Activated CD4-positive, alpha-beta T cell treated with anti-CD3 and anti-CD28 coated beads for 36 hours (primary cell): ENCODE measurements at places on chromosomes 2 and 18.
A peak's percentile ranks its signal among the peaks of the same experiment; 100 is the strongest.

- peak; percentile 60 for DNase-seq
Measured at GRCh38 chr2:45610281-45611019, 617 bp downstream of the SRBD1 start.

GRCh38 chr18:70469916-70470315 is 181.1 kb downstream of the SOCS6 start:
- DNase-seq: no peak

DNA sequence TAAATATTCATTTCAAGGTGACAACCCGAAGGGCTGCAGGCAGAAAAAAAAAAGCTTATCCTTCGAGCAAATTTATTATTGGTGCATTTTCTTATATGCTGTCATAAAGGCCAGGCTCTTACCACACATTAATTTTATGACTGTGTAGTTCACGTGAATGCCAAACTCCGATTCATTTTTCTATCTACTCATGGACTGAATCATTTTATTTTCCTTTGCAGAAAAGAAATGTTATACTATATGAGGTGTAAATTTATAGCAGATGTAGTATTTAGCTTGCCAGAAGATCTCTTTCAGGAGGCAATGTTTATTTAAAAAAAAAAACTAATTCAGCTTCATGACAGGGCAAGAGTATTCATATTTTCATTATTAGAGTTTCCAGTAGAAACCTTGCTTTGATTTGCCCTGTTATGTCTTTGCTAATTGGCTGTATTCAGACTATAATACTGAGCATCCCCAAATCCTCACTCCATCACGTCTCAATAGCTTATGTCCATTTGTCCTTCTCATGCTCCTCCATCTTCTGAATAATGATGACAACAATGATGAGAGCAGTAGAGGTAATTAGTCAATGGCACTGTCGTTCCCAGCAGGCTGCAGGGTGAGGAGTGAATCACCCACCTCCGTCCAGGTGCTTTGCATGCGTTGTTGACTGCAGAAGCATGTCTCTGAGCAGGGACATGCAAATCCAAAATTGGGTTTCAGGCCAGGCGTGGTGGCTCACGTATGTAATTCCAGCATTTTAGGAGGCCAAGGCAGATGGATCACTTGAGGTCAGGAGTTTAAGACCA is 101.1 kb upstream of the RAB12 start:
- no peak for DNase-seq

DNA sequence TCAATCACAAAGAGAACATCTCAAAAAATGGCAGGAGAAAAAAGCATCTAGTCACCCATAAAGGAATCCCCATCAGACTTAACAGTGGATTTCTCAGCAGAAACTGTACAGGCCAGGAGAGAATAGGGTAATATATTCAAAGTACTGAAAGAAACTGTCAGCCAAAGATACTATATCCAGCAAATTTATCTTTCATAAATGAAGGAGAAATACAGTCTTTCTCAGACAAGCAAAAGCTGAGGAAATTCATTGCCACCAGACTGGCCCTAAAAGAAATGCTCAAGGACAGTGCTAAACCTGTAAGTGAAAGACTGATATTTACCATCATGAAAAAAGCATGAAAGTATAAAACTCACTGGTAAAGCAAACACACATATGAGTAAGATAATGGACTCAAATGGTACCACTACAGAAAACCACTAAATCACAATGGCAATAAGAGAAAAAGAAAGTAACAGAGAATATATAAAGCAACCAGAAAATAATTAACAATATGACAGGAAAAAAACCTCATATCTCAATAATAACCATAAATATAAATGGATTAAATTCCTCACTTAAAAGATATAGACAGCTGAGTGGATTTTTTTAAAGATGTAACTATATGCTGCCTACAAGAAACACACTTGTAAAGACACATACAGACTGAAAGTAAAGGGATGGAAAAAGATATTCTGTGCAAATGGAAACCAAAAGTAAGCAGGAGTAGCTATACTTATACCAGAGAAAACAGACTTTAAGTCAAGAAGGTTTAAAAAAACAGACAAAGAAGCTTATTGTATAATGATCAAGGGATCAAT is 83.4 kb upstream of the STK39 start:
- no peak for DNase-seq

- DNase-seq: no peak
Measured at GRCh38 chr2:203797712-203798111, 69.9 kb upstream of the CTLA4 start.

DNA sequence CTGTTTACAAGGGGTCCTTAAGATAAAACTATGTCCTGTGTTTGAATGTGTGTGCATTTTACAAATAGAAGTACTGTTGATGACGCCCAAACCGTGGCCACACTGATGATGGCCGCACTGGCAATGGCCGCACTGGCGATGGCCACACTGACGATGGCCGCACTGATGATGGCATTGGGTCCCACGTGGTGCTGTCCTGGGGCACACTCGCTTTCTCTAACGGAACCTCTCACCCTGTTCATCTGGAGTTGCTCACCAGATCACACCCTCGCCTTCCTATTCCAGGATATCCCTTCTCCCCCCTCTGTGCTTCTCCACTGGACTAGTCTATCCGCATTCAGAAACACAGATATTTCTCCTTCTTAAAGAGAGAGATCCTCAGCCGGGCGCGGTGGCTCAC is 192.4 kb downstream of the EIPR1 start:
- no peak for DNase-seq

DNA sequence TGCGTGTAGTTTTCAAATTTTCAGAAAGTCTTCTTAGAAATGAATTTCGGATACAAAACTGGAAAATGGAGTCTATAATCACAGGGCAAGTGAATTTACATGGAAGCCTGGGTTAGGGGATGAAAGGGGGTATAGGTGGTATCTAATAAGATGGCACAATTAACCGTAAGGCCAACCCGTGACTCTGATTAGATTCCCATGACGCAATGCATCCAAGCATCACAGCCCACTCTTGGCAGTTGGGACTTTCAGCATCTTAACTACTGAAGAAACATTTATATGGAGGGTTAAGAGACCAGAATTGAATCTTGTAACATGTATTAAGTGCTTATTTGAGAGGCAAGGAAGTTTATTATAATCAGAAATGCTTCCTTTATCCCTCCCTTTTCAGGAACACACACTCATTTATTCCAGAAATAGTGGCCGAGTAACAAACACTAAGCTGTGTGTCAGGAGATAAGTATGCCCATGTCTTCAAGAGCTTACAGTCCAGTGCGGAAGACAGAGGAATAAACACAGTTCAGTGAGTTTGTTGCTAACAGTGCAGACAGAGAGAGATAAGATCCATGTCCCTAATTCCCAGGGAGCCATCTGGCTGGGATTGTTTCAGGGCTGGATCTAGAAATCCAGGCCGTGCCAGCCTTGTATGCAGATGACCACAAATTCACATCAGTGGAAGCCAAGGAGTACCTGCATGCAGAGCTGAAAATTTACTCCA is 151.2 kb downstream of the ANTXR1 start:
- no peak for DNase-seq

GRCh38 chr2:159788253-159788652 is 9.8 kb downstream of the CD302 start:
- no peak for DNase-seq

- DNase-seq: no peak
Measured at GRCh38 chr18:13379930-13380690, 161.6 kb downstream of the LDLRAD4 start.

DNA sequence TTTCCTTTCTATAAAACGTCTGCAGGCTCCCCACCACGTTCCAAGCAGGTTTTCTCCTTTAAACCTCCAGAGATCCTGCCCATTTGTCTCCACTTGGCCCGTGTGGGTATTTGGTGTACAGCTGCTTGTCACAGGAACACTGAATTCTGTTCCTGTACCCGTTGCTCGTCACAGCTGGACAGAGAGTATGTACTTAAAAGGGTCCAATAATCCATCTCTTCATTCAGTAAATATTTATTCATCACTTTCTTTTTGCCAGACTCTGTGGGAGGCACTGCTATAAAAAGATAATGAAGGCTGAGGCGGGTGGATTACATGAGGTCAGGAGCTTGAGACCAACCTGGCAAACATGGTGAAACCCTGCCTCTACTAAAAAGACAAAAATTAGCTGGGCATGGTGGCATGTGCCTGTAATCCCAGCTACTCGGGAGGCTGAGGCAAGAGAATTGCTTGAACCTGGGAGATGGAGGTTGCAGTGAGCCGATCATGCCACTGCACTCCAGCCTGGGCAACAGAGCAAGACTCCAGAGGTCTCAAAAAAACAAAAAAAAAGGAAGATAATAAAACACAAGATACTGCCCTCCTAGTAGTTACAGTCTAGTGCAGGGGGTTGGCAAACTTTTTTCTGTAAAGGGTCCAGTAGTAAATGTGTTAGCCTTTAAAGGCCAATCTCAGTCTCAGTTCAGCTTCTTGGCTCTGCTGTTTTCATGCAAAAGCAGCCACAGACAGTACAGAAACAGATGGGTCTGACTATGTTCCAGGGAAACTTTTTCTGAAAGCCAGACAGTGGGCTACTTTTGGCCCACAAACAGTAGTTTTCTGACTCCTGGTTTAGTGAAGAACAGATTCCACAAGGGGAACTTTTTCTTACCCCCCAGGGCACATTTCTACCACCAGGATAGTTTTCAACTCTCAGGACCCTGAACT is 309.9 kb upstream of the RAB12 start:
- no peak for DNase-seq

GRCh38 chr2:166127217-166128155 is at the start of gene SCN1A:
Gene SCN1A (minus strand): TSS chr2:166128020. CDS start chr2:166073621, 54,399 bp downstream.
- DNase-seq: no peak

DNA sequence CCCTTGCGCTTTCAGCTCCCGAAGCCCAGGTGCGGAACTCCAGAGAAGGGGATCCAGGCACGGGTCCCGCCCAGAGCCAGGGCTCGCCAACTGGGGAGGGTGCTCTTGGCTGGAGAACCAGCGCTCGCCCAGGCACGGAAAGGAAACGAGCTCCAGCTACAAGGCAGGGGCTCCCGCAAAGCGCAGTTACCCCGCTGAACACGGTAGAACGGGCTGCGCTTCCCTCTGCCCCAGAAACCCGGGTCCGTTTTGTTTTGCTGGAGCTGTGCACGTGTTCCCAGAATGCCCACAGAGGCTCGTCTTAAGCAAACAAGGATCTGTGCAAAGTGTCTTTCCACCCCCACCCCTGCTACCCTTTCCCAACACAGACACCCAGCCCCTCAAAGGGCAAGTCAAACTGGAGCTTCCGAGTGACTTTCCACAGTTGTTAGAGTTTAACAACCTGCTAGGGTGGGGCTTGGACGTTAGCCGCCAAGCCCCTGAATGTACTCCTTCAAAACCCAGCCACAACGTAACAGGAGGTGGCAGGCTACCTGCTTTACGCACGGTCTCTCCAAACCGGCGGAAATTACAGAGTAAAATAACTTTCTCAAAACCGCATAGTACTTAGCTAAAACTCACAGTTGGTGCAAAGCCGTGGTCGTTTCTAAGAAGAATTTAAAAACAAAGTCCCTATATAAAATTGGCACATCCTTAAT is 775 bp downstream of the RNF125 start:
- peak; percentile 67 for DNase-seq
